ENCODE measurements at places on chromosomes 1 and 21.
A peak's percentile ranks its signal among the peaks of the same experiment; 100 is the strongest.

DNA sequence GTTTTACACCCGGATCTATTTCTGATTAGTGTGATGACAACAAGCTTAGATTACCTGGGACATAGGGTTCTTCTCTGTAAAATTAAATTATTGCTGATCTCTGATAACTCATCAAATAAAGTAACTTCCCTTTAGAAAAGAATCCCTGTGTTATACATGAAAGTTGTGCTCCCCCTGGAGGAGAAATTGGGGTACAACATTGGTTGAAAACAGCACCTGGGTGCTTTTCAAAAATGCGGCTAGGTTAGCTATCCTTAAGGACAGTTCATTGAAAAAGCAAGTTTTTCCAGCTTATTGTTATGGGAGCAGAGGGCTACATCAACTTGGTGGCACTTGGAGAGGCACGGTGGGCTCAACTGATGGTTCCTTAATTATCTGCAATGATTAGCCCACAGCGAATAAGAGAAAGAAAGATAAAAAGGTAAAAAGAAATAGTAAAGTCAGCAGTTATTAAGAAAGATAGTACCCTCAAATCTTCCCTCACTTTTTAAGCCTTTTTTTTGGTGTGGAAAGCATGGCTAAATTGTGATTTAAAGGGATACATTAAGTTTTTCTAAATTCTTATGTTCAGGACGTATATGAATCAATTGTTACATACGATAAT is 97.8 kb downstream of the FMN2 start:
- peak; percentile 55 for DNase-seq

DNA sequence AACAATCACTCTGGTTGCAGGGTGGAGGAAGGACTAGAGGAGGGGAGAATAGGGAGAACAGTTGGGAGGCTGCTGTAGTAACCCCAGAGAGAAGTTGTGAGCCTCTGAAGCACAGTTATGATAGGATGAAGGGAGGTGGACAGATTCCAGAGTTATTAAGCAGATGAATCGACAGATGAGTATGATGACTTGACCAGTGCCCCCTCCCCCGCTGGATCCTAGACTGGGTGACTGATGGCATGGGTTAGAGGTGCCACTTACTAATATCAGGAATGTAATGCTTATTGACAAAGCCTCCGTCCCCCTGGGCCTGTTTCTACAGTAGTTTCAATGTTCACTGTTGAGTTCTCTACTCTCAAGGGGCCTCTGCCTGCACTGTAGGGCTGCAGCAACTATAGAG is 14.0 kb upstream of the TIPRL start:
- no peak for DNase-seq

DNA sequence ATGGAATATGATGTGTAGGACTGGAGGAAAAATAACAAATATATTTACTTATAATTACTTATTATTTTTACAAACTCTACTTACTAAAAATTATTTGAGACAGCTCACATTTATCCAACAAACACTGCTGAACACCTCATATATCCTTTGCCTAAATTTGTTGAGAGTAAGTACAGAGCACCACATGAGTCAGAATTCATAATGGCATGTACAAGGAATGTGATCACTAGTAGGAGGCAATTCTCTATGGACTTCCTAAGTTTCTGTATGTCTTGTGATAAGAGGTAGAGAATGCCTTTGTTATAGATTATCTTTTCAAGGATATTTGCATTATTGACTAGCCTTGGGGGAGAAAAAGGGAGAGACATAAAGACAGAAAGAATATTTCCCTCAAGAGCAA is 8.2 kb upstream of the ST6GALNAC3 start:
- no peak for DNase-seq

DNA sequence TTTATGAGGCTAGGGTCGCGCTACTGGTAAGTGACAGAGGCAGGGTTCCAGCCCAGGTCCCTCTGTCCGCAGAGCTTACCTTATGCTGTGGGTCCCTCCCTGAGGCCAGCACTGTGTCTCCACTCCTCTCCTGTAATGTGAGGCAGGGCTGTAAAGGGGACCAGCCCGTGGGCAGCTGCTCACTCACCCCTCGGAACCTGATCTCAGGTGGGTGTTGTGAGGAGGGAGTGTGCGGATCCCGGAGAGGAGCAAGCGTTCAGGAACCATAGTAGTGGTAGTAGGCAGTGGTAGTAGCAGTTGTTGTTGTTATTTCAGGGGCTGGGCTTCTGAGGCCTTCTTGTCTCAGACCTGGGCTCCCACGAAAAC is 1.7 kb downstream of the ZC3H12A start:
- no peak for DNase-seq

GRCh38 chr1:221874285-221875003 is 132.6 kb upstream of the DUSP10 start:
- DNase-seq = no peak

DNA sequence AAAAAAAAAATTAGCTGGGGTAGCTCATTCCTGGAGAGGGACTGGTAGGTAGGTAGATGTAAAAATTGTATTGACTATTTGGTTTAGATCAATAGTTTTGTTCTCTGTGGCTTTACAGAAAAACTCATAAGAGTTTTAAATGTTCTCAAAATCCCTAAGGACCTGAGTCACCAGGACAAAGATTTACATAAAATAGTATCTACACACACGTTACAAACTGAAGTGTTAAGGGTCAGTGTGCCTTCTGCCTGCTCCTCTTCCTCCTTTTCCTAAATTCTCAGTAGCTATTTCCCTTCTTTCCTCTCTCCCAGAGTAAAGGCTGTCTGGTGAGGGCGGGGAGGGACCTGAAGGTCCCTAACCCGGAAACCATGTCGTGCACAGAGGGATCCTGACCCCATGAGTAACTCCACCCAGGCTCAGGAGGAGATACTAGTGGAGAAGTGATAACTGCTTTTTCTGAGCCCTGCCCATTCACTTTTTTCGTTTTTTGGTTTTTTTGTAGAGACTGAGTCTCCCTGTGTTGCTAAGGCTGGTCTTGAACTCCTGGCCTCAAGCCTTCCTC is 8.1 kb downstream of the PLEKHM2 start:
- DNase-seq = no peak

DNA sequence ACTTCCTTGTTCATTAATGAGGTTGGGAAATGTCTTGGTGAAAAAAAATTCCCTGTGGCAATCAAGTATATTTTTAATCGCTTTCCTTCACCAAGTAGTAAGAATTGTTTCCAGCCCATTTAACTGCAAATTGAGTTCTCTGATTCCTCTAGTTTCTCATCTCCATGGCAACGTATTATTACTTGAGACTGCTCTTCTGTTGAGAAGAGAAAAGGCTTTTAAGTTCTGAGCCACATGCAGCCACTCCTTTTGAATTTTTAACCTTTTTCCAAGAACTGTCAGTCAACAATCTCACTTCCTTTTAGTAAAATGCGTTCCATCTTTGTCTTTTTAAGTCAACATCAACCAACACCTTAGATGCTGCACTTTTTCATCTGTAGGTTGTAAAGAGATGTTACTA is 75.7 kb upstream of the KIAA1614 start:
- no peak for DNase-seq

DNA sequence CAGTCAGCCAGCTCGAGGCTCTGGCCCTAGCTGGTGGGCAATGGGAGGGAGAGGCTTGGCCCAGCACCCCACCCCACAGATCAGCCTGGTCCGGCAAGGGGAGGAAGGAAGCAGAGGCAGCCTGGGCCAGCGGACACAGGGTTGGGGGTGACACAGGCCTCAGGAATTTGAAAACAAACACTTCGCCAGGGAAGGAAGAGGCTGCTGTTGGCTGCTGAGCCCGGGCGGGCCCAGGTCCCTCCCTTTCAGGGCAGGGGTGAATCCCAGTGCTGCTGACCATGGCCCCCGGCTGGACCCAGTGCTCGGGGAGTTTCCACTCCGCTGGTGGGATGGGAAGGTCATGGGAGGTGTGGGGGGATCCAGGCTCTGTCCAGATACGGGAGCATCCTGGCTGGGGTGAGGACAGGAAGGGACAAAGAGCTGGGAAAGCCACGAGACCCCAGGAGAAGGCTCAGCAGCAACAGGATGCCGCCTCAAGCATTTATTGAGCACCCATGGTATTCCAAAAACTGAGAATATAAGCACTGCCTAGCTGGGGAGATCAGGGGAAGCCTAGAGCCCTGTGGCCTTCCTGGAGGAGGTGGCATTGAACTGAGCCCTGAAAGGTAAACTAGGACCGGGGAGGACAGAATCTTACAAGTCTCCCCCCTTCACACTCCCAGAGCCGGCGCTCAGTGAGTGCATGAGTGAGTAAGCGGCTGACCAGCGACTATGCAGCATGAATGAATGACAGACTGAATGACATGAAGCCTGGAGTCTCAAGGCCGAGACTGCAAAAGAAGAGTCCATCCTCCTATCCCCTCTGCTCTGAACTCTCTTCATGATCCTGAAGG is 26.2 kb upstream of the EPHA2 start:
- no peak for DNase-seq

GRCh38 chr1:243595527-243596210 is 254.4 kb downstream of the AKT3 start:
- DNase-seq = peak; percentile 56

DNA sequence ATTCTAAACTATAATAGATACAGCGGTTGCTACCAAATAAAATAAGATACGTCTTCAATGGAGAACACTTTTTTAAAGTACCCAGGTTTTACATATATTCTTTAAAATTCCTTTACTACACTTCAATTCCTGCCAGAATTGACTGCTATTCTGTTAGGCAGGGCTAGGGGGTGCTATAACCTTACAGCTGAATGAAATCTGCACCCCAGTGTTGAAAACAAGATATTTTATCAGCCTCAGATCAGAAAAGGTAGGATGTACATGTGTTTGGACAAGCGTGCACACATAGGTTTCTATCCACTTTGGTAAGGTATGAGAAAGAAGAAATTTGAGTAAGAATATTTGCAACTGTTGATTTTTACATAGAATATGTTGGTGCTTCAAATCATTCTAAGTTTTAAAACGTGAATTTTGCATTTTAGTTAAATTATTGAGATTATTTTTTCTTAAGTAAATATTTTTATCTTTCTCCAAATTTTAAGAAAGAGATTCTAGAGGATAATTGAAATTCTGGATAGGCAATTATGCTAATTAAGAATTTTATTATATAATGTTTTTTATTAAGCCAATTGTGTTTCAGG is 490.8 kb upstream of the ADGRL4 start:
- DNase-seq = peak; percentile 40

DNA sequence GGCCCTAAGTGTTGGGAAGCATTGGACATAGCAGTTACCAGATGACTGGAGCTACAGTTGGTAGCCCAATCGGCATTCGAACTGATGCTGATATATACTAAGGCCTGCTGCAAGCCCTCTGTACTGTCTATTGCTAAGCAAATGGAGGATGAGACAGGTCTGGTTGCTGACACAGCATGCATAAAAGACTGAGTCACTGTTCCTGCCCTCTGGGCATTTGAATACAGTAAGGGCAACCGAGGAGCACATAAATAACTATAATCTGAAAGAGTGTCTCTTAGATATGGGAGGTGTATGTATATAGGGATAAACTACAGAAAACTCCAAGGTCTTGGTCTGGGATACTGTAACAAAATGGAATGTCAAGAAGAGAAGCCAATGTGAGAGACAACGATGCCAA is 16.8 kb upstream of the MARK1 start:
- DNase-seq = no peak

GRCh38 chr21:39714331-39714730 is 30.7 kb upstream of the IGSF5 start:
- DNase-seq = no peak

GRCh38 chr1:243639027-243639658 is 210.9 kb downstream of the AKT3 start:
- peak; percentile 22 for DNase-seq

DNA sequence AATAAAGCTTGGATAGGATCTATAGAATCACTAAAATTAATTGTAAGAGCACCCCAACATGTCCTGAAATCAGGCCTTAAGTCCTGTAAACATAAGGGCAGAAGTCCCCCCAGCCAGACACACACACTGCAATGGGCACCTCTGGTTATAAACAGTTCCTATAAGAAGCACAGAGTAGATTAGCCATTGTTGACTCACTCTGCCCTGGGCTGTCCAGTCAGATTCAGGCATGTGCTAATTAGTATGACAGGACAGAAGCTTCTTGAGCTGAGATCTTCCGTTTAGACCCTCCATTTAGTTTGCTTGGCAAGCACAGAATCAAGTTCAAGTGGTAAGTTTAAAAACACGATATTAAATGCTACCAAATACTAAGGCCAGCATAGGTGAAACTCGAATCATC is 11.8 kb upstream of the DENND1B start:
- DNase-seq = no peak

- DNase-seq = no peak
These were observed 125.9 kb downstream of the HFM1 start for GRCh38 chr1:91278754-91279153.

DNA sequence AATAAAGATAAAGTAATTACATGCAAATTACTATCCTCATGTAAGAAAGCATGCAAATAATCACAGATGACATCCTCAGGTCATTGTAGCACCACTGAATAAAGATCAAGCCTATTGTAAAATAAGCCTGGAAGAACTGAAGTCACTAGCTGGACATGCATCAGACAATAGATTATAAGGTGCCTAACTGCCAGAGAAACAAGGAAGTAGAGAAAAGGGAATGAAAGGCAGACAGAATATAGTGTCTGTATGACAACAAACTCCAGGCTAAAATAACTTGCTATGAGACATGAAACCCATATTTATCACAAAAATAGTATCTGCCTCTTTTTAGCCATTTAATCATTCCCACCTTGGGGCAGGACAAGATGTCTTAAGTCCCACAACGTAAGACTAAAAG is 108.7 kb downstream of the ENAH start:
- DNase-seq = no peak
